Left ventricle myocardium inferior (tissue), 1 donor: ENCODE measurements at places on chromosomes 6 and 20.
A peak's percentile ranks its signal among the peaks of the same experiment; 100 is the strongest.

DNA sequence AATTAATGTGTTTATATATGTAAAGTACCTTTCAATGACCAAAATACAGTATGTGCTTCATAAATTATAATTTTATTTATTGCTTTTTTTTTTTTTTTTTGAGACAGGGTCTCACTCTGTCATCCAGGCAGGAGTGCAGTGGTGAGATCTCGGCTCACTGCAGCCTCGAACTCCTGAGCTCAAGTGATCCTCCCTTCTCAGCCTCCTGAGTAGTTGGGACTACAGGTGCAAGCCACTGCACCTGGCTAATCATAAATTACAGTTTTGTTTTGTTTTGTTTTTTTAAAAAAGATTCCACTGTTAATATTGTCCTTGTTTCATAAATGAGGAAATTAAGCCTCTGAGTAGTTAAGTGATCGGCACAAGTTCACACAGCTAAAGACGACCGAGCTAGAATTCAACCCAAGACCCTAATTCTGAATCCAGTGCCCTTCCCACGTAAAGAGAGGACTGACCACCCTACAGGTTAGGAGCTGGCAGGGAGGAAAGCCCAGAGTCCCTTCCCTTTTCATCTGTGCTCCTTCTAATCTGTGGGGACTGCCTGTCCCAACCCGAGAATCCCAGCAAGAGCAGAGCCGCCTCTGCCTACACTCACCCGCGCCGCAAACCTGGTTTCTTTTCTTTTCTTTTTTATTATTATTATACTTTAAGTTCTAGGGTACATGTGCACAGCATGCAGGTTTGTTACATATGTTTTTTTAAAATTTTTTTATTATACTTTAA, 8.5 kb upstream of the GDF5 start:
- no peak for DNase-seq

DNA sequence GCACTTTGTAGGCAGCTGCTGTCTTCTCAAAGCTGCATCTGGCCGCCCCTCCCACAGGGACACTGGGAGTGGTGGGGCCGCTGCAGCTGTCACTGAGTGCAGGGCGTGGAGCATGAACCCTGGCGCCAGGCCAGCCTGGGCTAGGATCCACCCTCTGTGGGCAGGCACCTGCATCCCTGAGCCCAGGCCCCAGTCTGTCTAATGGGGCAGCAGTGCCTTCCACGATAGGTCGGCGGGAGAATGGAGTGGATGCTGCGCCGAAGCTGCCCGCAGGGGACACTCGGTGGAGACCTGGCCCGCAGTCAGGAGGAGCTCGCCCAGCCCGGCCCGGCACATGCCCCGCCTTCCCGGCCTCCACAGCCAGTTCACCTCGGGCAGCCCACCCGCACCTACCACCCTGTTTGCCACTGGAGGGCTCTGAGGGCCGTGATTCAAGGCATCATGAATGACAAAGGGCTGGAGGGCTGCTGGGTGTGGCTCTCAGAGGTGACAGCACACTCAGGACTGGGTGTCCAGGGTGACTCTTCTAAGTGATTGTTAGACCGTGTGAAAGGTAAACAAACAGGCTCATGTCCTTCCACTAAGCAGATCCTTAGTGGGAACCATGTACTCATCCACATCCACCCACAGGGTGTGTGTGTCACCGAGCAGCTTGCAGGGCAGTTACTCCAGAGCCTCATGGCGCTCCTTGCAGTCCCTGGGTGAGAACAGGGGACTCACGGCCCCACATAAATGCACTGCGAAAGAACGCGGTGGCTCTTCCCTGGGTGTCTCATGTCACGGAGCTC, 133.9 kb downstream of the AGPAT4 start:
- peak; percentile 41 for DNase-seq

DNA sequence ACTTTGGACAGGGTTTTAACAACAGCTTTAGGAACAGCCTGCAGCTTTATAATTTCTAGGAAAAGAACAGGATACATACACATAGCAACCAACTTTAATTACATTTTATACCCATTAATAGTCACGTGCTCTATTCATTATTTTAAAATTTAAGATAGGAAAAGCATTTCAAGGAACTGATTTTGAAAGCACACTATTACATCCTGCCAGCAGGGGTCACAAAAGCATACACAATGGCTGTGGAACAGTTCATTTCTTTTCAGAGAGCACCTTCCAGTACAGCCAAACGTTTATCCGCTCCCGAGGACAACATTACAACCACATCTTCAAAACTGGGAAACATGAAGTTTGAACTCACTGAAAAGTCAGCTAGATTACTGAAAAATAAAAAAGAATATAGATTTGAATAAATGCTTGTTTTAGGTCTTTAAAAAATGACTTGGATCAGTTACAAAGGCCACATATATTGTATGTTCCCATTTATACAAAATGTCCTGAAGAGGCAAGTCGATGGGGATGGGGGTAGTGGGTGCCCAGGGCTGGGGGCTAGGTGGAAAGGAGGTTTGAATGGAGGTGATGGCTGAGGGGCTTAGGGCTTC, 104.6 kb upstream of the EXOC2 start:
- no peak for DNase-seq

DNA sequence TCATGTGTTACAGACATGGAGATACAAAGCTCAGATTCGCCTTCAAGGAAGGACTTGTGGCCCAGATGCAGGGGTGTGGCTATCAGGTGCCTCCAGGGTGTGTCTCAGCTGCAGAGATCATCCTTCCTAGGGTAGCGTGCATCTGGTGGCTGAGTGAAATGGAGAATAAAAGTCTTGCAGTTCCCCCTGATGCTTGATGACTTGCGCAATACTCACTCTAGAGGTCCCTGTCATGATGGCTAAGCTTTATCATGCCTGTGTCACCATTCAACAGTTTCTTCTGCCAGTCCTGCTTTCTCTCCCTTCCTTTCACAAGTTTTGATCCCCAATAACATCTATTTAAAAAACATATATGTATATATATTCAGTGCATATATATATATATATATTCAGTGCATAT, 228.1 kb downstream of the PAX1 start:
- no peak for DNase-seq

GRCh38 chr20:48456366-48457192, 371.2 kb downstream of the PREX1 start:
- DNase-seq: no peak

- DNase-seq: peak; percentile 45
Observed at GRCh38 chr6:90610751-90611542, 24.1 kb upstream of the MAP3K7 start.

GRCh38 chr6:118509009-118509617, 39.0 kb upstream of the PLN start:
- no peak for DNase-seq

- no peak for DNase-seq
Observed at GRCh38 chr6:8888468-8888867, 453.1 kb upstream of the SLC35B3 start.

GRCh38 chr20:50913690-50914375, 17.4 kb downstream of the ADNP start:
- no peak for DNase-seq

GRCh38 chr6:67459556-67459955, 1175.5 kb upstream of the ADGRB3 start:
- no peak for DNase-seq

DNA sequence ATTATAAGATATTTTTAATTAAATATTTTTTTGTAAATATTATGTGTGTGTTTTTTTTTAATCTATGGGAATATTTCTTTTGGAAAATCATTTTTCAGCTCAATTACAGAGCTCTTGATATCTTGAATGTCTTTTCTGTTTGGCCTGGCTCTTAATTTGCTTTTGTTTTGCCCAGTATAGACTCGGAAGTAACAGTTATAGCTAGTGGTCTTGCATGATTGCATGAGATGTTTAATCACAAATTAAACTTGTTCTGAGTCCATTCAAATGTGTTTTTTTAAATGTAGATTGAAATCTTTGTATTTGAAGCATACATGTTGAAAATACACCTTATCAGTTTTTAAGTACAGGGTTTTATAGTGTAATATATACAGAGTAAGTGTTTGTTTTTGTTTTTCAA, 2.6 kb downstream of the ID4 start:
- no peak for DNase-seq

DNA sequence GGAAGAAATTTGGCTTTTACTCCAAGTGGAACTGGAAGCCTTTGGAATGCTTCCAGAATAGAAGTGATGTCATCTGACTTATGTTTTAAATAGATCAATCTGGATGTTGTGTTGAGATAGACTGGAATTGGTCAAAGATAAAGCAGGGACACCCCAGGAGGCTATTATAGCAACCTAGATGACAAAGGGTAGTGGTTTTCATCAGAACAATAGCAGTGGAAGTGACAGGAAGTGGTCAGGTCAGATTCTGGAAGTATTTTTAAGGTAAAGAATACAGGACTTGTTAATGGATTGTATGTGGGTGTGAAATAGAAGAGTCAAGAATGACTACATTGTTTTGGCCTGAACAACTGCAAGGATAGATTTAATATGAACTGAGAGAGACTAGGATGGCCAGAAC, 191.4 kb downstream of the ADGRB3 start:
- DNase-seq: no peak

DNA sequence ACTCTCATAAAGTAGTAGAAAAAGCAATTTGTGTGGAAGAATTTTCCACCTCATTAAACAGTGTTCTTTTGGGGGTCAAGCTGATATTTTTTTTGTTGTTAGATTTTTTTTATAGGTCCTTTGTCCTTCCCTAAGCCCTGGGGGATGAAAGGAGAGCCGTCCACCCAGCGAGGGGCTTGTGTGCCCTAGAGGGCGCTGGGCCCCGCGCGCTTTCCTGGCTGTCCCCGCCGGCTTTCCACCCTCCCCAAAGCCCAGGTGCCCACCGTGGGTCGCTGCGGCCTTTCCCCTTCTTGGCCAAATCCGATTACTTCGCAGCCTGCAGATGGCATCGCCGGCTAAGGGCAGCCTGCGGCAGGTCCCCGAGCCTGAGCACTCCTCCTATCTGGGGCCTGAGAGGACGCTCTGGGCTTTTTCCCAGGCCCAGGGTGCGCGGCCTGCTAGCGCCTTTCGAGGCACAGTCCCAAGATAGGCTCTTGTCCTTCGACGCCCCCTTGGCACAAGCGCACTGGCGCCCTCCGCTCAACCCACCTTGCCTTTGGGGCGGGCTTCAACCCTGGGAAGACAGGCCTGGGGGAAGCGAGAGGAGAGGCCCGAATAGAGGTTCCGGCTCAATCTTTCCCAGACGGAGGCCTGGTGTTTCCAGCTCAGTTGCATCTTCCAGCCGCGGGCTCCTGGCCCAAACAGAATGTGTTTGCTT, 33.6 kb downstream of the TFAP2A start:
- no peak for DNase-seq

DNA sequence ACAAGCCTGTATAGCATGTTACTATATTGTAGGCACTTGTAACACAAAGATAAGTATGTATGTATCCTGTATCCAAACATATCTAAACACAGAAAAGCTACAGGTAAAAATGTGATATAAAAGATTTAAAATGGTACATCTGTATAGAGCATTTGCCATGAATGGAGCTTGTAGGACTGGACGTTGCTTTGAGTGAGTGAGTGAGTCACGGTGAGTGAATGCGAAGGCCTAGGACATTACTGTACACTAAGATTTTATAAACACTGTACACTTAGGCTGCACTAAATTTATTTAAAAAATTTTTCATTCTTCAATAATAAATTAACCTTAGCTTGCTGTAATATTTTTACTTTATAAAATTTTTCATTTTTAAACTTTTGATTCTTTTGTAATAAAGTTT, 136.9 kb downstream of the NKAIN2 start:
- DNase-seq: no peak

DNA sequence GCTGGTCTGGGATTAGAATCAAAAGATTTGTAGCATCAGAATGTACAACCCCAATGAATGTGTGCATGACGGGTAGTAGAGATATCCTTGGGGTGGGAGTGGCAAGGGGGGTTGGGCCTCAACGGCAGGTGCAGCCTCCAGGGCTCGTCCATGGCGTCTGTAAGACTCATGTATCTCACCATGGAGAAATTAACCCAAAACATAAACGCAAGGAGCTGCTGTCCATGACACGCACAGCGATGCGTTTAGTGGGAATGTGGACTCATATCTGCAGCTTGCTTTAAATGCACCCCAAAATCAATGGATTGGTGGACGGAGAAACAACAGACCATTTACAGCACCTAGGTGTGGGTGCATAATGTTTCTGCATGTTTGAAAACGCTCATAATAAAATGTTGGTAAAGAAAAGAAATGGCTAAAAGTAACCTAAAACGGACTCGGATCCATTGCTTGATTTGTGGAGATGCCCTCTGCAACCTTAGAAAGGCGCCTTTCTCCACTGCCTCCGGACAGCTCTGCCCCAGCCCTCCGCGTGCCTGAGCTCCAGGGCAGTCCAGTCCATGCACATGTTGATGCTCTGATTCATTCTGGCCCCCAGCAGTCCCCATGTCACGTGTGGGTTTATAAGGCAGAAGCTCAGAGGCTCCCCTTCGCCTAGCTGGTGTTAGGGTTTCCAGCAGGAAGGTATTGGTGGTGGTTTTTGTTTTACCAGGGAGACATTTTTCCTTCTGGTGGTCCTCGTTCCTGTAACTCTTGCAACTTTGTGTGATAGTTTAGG, 24.5 kb downstream of the PYGB start:
- peak; percentile 7 for DNase-seq

DNA sequence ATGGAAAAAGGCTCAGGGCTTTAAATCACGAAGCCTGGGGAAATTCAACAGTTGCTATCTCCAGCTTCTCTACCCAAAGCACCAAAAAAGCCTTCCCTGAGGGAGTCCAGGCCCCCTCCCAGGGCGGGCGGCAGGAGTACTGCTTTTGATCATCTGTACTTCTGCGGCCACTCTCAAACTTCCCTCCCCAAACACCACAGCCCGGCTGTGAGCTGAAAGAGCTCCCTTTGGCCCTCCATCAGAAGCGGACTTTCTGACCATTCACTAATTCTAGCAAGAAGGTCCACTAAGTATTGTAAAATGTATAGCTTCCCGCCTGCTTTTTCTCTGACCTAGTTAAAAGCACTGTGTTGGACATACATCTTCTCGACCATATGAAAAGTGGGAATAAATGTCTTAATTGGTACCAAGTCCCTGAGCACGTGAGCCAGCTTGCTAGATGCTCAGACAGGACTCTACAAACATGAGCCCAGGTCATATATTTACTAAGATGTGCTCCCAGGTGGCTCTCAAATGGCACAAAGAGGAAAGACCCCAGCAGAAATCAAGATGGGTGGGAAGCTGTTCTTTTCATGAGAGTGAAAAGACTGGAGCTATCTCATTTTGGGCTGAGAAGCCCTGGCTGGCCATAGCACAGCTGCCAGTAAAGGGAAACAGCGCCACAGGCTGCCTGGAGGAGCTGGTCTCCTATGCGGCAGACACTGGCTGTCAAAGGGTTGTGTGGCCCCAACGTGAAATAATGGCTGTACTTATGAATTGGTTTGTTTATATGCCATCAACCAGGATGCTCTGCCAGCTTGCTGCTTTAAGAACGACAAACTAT, 58.6 kb downstream of the GFOD1 start:
- no peak for DNase-seq

GRCh38 chr6:117928833-117929232, 21.8 kb downstream of the SLC35F1 start:
- DNase-seq: no peak

DNA sequence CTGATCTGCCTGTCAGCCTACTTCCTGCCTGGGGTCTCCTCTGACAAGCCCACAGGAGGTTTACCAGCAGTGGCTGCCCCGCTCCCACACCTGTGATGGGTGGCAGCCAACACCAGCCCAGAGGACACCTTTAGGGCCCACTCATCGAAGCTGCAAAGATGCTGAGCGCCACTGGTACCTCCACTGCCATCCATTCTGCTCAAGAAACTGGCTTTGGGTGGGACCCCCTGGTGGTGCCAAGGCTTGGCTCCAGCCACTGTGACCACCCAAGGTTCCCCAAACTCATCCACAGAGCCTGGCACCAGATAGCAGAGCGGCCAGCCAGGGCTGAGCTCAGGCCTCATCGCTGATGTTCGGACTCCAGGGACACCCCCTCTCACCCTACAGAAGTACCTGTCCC, 42.5 kb downstream of the PREX1 start:
- DNase-seq: no peak

- DNase-seq: no peak
Observed at GRCh38 chr6:43508481-43509141, 1.5 kb downstream of the LRRC73 start.
